Fibroblast of lung (primary cell): ENCODE measurements at places on chromosomes 4 and X. TPM values are rescaled to one million over a fixed set of nuclear protein-coding genes. Genes with fewer than 3 reads are reported as not detected.

The PRICKLE3 gene
- 2.7 and 3.5 TPM in 2 replicates for polyA plus RNA-seq

The SYTL4 gene
- 2.9 and 5.7 TPM in 2 replicates for polyA plus RNA-seq

The ZCCHC12 gene
- 0.07 TPM in 1 of 2 replicates, not detected in the other for polyA plus RNA-seq

The BLTP1 gene
- 34.1 and 52.5 TPM in 2 replicates for polyA plus RNA-seq
